ENCODE measurements at places on chromosomes 3 and 15.

DNA sequence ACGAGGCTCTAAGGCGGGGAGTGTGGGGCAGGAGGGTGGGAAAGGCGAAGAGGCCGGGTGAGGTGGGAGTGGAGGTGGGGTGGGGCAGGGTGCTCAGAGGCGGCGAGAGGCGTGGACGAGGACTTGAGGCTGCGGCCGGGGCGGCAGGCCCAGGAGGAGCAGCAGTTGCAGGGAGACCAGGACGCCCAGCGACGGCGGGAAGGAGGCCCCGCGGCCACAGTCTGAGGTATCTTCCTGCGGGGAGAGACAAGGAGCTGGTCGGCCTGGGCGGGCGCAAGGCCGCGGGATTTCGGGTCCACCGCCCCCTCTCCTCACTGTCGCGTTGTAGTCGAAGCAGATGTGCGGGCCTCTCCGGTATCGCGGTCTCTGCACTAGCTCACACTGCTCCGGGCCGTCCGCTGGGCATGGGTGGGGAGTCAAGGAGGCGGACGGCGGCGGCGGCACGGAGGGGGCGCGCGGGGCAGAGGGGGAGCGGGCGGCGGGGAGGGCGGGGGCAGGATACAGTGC, 5.3 kb upstream of the TMEM115 start:
- no peak for DNase-seq

- DNase-seq, result no peak
These were observed 31.3 kb downstream of the DNASE1L3 start for GRCh38 chr3:58179235-58180098.

DNA sequence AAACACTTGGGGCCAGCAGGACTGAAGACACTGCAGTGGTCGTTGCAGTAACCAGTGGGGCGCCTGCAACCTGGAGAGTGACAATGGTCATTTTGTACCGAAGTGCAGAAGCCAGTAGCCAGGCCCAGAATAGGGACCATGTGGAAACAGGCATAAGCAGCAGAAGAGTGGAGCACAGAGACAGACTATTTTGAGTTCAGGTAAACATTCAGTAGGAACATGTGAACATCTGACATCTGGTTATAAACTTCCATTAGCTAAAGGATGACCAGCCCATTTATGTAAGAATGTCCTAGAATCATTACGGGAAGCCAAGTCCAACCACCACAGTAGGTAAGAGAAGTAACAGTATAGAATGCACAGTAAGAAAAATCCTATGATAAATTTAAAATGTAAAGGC, 32.4 kb upstream of the TKT start:
- DNase-seq, result no peak

DNA sequence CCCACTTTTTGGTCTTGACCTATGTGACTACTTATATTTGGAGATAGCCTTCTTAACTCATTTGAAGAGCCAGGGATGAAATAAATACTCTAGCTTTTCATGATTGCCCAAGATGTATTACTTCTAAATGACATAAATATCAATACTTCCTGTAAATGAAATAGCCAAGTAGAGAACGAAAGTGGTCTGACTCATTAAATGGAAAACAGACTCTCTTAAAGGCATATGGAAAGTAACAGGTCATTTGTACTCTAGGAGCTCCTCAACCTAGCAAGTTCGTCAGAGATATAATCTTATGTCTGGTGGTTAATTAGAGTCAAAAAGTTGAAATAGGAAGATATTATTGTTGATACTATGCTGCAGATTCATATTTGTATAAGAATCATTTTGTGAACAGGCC, 1105.4 kb downstream of the TUSC7 start:
- no peak for DNase-seq

DNA sequence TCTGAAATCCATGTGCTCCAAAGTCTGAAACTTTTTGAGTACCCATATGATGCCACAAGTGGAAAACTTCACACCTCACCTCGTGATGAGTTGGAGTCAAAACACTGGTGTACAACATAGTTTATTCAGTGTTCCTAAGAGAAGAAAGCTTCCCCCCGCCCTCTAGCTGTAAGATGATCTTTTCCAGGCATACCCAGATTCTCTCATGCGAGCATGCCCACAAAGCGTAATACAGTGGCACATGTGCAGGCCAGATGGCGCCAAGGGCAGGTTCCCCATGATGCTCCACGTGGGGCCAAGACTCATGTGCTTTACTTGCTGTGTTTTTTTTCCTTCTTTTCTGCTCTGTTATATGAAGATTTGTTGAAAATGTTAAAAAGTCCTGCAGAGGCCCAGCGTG, 104.9 kb upstream of the LRRFIP2 start:
- DNase-seq, result no peak

GRCh38 chr15:68348081-68348480, 70.5 kb downstream of the FEM1B start:
- DNase-seq, result no peak

DNA sequence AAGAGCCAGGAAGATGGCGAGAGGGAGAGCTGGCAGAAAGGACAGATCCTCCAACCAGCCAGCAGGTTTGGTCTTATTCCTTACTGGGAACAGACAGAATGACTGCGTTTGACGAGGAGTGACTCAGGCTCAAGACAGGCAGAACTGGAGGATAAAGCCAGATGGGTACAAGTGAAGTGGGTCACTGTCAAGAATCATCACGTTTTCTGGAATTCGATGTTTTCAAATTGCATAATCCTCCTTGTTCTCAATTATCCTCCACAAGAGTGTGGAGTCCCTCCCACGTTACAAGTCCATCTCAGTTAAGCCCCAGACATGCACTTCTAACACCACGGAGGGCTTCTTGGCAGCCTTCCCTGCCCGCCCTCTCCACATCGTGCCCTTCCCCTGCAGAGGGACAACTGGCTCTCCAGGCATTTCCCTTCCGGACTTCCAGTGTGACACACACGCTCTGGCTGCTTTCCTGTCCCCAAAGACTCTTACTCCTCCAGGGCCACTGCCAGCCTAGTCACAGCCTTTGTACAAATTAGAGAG, 183.1 kb downstream of the CHST2 start:
- DNase-seq, result no peak

- no peak for DNase-seq
These were observed 7.4 kb upstream of the ZFYVE19 start for GRCh38 chr15:40799523-40799922.

- no peak for DNase-seq
These were observed 8.3 kb downstream of the ZNF710 start for GRCh38 chr15:90009301-90010022.

DNA sequence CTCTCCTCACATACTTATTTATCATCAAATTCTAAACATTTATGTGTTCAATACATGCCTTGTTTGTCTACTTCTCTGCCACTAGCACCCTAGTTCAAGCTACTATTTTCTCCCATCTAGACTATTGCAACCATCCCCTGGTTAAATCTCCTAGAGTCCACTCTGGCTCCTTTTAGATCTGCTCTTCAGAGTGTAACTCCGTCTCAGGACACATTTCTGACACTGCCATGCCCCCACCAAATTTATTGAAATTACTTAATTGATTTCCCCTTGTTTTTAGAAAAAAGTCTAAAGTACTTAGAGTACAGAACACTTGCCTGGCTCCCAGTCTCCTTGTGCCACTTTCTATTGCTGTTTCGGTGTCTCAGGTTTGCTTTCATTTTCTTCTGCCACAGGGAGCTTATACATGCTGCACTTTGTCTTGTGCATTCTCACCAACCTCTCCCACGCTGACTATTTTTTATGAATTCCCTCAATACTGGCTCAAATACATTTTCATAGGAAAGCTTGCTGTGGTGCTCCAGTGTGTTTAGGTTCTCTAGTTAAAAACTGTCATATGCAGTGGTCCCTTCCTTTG, 792.3 kb downstream of the DIPK2A start:
- DNase-seq, result no peak

DNA sequence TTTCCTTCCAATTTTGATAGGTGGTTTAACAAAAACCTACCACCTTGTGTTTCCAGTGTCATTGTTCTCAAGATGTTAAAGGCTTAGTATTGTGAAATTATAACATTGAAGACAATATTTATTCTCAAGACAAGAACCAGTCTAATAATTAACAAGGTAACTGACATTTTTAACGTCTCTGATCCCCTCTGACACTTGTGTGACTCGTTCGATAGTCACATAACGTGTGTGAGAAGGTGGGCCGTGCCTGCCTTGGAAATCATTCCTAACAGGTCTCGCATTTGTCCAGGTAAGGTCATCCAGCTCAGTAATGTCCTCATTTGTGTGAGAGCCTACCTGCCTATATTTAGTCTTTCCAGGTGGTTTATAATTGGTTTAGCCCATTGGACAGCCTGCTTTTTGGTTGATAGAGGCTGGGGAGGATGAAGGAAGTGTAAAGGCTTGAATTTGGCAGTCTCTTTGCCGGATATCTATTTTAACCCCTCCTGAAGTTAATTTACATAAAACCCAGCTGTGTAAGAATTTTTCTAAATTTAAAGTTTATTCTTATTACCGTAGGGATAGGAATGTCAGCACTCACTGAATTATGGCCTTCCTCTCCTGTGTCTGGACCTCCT, 94.4 kb downstream of the AKAP13 start:
- no peak for DNase-seq

GRCh38 chr3:73249047-73249446, 187.6 kb downstream of the EBLN2 start:
- no peak for DNase-seq

- DNase-seq, result no peak
These were observed 115.6 kb downstream of the FNDC3B start for GRCh38 chr3:172154768-172155664.

DNA sequence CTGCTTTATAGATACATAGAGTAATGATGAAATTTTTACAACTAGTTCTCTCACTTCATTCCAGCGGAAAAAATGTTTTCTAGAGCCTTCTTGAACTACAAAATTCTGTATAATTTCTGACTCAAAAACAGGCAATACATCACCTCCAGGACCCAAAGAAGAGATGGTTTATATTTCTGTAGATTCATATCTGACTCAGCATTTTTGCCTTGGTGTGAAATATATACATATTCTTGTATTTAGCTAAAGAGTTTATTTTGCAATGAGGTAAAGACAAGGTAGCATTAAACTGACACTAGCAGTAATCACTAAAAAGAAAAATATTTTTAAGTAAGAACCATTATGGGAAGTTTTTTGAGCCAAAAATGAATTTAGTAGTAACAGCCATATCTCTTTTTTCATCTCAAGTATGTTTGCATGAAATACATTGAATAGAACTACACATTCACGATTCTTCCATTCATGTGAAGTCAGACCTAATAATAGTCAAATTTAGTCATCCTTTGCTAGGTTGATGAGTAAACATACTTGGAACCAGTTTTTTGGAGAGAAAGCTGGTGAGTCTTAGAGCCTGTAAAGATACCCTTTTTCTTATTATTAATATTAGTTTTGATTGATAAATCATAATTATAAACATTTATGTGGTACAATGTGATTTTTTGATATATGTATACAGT, 31.6 kb downstream of the COL8A1 start:
- no peak for DNase-seq

- no peak for DNase-seq
These were observed 77.0 kb downstream of the LRIG1 start for GRCh38 chr3:66423791-66424190.

GRCh38 chr15:70197945-70198361, 100.2 kb upstream of the TLE3 start:
- DNase-seq, result no peak

DNA sequence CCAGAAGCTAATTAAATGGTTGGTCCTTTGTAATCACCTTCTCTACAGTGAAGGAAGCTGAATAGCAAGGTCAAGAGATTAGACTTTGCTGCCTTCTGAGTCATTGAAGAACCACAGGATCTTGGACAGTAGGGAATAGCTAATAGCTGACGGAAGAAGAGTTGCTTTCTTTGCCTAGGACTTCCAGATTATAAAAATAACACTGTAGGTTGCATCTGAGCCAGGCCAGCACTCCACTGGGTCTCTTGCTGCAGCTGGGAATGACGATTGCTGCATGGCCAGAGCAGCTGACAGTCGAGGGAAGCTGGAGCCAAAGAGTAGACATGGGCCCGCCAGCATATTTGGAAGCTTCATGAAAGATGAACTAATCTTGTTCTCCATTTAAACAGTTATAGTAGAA, 81.5 kb upstream of the KCNMB2 start:
- no peak for DNase-seq

DNA sequence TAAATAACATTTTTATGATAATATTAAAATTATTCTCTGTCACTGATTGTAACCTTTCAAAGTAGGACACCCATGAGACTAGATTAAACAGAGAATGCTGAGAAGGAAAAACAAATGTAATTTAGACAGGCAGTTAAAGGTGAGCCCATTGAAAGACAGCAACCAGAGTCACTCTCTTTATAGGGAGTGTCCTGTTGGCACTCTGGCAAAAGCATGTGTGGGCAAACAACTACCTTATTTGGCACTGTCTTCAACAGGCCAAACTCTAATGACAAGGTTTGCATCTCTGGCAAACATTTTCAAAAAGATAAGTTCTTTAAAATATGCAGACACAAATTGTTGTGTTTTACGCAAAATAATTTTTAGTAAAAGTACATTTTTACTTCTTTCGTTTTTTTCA, 29.8 kb downstream of the NFKBIZ start:
- peak; percentile 78 for DNase-seq

DNA sequence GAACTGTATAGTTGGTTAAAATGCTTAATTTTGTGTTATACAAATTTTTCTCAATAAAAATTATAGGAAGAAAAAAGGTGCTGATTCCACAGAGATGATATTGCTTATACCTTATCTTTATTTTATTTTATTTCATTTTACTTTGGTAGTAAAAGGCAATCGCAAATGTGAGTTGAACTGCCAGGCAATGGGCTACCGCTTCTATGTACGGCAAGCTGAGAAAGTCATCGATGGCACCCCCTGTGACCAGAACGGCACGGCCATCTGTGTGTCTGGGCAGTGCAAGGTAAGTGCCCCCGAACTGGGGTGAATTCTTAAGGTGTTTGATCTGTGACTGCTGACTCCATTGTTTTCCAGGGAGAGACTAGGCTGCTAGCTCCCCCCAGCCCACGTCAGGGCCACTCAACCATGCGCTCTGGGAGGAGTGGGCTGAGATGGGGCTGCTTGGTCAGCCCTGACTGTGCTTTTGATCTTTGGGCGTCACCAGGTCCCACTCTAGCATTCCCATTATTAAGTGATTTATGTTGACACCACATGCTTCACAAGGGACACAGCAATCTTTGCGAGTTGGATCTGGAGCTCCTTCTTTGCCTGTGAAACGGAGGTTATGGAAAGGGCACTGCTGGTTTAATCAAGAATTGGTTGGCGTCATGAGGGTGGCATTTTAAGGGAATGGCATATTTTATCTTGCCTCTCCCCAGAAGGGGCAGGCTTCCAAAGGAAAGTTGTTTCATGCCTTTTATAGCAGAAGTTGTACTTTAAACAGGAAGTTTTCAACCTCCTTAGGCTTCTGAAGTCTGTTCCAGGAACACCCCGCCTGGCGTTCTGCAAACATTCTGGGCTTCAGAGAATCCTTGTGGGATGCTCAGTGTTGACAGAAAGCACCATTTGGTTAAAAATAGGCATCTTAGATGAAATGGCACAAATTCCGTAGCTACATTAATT, 296.5 kb downstream of the THSD4 start:
- DNase-seq, result no peak

DNA sequence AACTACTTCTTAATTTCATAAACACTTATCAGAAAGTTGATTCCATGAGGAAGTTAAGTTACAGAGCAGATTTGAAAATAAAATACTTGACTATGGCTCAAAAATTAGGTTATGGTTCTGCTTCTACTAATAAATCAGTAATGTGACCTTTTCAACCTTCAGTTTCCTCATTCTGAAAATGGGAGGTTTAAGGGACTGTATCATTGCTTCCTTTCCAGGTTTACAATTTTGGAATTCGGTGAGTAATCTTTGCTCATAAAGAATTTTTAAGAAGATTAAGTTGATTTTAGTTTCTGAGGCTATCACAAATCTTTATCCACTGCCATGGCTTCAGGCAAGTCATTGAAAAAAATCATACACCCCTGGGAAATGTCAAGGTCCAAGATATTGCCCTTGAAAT, 1061.2 kb downstream of the DIPK2A start:
- DNase-seq, result no peak

GRCh38 chr3:190325923-190326322, 3.7 kb upstream of the CLDN1 start:
- no peak for DNase-seq
